ENCODE measurements at places on chromosomes 4 and X.

DNA sequence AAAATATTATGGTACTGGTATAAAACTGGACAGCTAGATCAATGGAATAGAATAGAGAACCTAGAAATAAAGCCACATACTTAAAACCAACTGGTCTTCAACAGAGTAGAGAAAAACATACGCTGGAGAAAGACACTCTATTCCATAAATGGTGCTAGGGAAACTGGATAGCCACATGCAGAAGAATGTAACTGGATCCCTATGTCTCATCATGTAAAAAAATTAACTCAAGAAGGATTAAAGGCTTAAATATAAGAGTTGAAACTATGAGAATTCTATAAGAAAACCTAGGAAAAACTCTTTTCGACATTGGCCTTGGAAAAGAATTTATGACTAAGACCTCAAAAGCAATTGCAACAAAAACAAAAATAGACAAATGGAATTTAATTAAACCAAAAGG is 114.6 kb downstream of the PCDH18 start:
- no peak for DNase-seq

DNA sequence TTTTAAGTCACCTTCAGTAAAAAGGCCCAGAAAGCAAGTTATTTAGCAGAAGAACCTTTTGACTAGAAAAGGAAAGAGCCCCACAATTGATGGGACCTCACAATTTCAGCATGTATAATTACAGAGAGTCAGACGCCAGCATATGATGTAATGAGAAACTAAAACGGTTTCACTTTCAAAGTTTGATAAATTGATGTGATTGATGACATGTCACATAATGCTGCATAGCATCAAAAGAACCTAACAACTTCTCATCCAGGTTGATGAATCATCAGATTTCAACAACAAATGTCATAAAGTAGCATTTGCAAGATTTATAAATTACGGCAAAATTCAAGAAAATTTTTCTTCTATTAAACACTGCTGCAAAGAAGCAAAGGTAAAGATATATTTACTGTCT is 3.9 kb upstream of the GAR1 start:
- no peak for DNase-seq

- DNase-seq, result peak; percentile 66
Observed at GRCh38 chrX:107565931-107566603, 62.2 kb upstream of the PRPS1 start.

DNA sequence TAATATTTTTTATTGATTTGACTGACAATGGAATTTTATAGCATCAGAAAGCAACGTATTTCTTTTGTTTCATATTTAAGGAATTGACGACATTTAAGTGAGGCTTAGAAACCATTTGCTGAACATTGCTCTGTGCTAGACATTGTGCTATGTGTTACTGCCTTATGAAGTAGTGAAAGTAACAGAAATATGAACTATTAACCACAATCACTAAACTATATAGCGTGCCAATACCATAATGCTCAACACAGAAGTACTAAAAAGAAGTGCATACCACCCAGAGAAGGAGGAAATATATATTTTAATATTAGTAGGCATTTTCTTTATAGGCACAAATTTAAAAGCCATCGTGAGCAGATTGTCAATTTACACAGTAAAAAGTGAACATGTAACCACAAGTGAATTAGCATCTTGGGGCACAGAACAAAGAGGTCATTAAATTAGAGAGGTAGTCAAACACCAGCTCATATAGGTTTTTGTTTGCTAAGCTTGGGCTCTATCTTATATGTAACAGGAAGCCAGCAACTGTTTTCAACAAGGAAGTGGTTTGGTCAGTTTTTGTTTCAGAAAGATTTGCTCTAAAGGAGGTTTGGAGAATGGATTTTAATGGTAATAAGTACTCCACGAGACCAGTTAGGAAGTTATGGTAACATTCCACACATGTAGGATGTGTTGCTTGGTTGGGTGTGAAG is 270.7 kb downstream of the GRXCR1 start:
- DNase-seq, result no peak

DNA sequence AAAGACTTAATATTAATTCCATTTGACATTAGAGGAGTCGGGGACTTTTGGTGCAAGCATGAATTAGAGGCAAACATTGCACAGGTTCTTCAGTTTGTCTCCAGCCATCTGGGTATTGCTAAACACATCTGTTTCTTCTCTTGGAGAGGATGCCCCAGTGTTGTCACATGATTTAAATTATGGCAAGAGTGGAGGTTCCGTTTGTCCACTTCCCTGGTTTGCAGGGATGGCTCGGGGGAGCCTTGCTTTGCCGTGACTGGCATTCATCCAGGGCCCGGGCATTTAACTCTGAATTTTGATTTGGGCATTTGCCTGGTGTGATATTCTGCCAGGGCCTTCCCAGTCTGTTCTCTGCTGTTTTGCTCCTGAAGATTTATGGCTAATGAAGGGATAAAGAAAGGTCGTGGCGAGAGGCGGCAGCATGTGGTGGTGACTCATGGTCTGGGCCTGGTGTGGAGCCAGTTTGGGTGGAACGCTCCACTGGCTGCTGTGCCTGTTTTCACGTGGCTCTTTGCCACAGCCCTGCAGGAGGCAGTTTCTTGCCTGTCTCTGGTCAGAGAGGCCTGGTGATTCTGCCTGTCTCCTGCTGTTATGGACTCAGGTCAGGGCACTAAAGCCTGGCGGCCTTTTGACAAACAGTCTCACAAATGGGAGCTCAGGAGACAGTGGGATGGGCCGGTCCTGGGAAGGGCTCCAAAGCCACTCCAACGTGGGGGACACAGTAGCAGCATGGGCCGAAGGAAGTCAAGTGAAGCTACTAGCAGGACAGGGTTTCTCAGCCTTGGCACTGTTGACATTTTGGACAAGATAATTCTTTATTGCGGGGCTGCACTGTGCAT is 99.4 kb upstream of the PGRMC2 start:
- DNase-seq, result peak; percentile 90

DNA sequence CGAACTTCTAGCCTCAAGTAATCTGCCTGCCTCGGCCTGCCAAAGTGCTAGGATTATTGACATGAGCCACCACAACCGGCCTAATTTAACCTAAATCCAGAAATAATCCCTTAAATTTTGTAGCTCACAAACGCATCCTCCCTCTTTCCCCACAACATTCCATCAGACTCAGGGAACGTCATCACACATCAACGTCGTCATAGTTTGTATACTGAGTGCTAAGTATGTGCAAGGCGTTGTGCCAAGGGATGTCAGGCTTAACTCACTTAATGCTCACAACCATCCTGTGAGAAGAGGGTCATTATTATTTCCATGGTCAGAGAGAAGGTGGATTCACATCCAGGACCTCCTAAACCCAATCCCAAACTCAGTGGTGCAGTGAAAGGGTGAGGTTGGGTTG is 9.6 kb upstream of the GSX2 start:
- no peak for DNase-seq

DNA sequence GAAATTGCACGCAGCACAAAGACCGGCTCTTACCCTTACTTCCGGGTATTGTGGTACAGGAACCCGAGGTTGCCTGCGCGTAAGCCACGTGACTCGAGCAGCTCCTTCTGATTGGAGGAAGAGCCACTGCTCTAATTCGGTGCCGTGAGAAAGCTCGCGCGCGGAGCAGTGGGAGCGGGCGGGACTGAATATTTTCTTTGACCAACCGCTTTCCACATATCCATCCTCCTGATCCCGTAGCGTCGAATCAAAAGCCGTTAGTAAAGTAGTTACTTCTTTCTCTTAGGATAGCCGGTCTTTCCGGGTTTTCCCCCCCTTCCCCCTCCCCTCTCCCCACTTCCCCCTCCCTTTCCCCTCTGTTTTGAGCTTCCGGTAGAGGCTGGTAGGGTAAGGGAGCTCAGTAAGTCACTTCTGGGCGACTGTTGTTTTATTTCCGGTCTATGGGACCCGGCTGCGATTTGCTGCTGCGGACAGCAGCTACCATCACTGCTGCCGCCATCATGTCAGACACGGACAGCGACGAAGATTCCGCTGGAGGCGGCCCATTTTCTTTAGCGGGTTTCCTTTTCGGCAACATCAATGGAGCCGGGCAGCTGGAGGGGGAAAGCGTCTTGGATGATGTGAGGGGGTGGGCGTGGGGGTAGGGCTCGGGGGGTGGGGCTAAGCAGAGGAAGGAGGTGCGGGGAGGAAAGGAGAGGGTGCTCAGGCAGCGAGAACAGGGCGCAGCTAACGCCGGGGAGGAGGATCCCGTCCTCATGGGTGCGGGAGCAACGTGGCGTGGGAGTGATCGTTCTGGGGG is at the start of gene TAF1:
Gene TAF1 (plus strand): TSS at position 483 of the 799 bp plus-strand sequence. CDS start 18 bp downstream, at position 501.
- DNase-seq, result peak; percentile 97

GRCh38 chr4:163815776-163816175 is 321.3 kb downstream of the TMA16 start:
- no peak for DNase-seq

DNA sequence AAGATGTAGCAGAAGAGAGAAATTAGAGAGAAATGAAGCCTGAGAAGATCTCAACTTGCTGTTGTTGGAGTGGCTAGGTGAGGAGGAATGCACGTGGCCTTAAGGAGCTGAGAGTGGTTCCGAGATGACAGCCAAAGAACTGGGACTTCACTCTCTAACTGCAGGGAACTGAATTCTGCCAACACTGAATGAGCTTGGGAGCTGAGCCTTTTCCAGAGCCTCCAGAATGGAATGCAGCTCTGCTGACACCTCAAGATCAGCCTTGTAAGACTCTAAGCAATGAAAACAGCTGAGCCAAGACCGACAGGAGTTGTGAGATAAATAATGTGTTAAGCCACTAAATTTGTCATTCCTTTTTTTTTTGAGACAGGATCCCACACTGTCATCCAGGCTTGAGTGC is 73.0 kb downstream of the TLL1 start:
- DNase-seq, result no peak

- DNase-seq, result no peak
Observed at GRCh38 chr4:128462103-128462783, 174.6 kb upstream of the PGRMC2 start.

DNA sequence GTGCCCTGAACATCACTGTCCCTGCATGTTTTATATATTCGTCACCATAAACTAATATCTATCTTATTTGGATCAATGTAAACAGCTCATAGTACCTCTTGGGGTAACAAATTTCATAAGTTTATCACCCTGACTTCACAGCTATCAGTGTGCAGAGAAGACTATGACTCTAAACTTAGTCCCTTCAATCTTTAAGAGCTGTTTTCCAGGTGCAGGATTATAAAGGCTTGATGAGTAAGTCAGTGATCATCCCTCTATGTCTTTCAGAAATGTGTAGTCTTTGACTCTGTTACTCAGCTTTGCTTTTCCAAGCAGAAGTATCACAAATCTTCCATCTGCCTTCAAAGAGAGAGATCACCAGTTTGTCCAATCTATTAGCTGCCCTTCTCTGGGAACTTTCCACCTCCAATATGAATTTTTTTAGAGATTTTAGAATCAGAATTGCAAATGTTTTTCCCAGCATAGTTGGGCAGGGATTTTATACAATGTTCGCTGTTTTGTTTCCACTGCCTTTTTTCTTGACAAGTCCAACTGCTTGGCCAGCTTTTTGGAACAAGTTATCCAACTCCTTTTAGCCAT is 45.1 kb upstream of the TSPAN7 start:
- no peak for DNase-seq

DNA sequence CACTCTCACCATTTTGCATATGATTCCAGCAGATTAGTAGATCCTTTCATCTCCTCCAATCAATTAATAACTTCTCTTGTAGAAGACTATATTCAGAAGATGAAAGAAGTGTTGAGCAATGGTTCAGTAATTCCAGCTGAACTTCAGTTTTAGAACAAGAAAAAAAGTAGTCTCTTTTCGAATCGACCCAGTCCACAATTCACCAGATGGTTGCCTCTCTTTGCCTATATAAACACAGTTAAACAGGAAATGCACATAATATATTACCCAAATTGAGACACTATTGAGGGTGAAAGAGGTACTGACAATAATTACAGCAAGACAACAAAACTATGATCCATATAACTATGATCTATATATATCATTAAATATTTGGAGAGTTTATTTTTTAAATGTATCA is 16.8 kb upstream of the FAM241A start:
- DNase-seq, result no peak

DNA sequence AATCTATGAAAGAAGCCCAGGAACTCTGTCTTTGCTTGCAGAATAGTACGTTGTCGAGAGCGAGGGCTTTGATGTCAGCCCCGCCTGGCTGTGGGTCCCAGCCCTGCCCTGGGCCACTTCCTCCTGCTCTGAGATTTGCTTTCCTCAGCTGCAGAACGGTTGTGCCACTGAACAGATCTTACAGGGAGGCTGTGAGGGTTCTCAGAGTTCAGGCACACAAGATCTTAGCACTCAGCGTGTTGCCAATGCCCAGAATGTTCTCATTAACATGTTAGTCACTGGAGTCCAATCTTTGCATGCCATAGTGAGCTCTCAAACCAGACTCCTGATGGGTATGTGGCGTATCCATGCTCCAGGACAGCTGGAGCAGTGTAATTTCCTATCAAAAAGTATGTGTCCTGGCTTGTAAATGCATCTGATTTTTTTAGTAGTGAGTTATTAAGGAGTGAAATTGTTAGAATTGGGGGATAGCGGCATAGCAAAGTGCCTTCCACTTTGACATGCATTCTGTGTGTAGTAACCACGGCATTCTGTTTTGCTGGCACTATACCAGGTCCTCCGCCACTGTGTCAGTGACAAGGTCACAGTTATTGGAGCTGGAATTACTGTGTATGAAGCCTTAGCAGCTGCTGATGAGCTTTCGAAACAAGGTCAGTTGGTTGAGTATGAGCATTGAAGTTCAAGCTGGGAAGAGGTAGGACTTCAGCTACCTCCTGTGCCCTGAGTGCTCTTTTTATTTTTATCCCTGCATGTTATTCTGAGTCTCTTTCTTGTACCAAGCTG is 31.6 kb downstream of the TKTL1 start:
- DNase-seq, result no peak

Measured in ELR (cell line).